Forelimb muscle (tissue), 1 donor: ENCODE measurements at places on chromosomes 11 and 22.

DNA sequence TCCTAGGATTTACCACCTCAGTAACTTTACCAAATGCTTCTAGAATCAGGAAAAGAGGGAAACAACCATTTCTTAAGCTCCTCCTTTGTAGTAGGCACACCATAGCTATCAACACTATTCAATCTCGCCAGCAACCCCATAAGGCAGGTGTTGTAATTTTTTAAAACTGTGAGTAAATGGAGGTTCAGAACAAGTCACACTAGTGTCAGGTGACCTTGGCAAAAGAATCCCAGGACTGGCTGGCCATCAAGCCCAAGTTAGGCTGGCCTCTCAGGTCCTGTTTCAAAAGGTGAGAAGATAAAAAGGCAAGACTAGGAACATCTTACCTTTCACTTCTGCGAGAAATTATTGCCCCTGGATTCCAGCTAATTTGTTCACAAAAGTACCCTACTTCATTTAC, 713 bp downstream of the TOP3B start:
- DNase-seq: no peak

- DNase-seq: no peak
These were observed 452 bp downstream of the MACROD1 start for GRCh38 chr11:64165481-64165841.

DNA sequence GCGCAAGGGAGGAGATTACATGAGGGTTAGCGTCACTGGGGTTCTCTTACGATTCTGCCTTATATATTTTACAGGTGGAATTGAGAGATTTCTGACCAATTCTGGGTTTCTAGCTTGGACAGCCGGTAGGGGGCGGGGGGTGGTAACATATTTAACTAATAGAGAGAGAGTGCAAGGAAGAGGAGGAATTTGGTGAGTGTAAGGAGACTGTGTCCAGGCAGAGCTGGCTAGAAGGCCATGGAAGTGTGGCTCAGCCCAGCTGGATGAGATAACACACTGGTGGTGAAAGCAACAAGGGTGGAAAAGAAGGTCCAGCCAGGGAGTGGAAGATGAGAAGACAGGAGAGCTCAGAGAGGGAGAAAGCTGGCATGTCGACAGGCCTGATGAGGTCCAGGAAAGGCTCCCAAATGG, 56.5 kb downstream of the ST3GAL4 start:
- no peak for DNase-seq

GRCh38 chr11:59778122-59778521, 22.9 kb downstream of the STX3 start:
- no peak for DNase-seq

- no peak for DNase-seq
These were observed 75.9 kb downstream of the LDLRAD3 start for GRCh38 chr11:36019722-36020121.

- no peak for DNase-seq
These were observed 233.9 kb downstream of the FAT3 start for GRCh38 chr11:92458486-92458885.

- DNase-seq: no peak
These were observed 3.2 kb downstream of the EHF start for GRCh38 chr11:34624069-34624468.

GRCh38 chr11:120303004-120303637, 22.0 kb upstream of the TLCD5 start:
- DNase-seq: no peak

DNA sequence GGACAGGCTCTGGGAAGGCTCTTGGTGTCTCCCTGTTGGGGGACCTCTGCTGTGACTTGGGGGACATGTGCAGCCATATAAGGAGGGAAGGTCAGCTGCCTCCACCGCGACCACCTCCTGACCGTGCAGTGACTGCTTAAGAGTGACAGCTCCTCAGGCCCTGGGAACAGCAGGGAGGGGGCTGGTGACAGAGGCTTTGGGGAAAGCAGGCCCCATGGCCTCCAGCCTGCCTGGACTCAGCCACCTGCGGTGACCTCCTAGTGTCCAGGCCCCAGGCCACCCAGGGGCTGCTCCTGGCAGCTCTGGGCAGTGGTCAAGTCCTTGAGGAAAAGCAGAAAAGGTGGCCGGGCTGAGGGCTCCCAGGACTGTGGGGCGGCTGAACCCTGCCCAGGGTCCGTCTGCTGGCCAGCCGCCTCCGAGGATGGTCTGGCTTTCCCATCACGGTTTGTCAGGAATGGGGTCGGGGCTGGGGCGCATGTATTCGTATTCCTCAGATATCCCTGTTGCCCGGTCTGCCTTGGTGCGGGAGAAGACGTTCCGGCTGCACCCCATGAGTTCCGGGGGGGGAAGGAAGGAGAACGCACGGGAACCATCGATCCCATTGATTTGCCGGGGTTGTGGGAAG, 96.8 kb downstream of the WNT7B start:
- DNase-seq: no peak

DNA sequence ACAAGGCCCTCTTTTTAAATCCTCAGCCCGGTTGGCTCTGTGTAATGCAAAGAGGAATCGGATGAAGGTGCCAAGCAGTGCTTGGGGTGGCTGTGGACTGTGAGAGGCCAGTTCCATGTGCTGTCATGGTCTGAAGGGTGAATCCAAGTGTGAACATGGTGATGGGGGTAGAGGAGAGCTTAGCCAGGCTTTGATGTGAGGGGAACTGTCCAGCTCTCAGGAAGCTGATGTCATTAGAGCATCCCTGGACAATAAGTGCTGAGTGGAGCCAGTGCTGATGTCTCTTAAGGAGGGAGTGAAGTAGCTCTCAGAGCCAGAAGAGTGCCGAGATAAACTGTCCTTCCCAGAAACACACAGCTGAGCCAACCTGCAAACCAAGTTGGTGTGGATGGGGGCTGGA, 53.6 kb downstream of the NAV2 start:
- no peak for DNase-seq
